T1000 (cell line): ENCODE measurements at places on chromosomes 16 and 17.

DNA sequence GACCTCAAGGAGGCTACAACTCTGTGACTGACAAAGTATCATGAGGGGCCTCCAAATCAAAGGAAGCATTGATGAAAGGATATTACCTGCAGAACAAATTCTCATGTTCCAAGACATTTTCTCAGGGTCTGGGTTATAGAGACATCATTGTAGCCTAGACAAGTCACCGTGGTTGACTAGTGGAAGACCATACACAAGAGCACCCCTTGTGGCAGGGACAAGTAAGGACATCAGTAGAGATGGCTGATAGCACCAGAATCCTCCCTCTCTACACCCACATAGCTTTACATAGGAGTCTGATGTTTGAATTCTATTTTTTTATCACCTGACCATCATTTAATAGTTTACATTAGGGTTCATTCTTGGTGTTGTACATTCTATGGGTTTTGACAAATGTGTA is 32.5 kb upstream of the CDH8 start:
- DNase-seq, result no peak

DNA sequence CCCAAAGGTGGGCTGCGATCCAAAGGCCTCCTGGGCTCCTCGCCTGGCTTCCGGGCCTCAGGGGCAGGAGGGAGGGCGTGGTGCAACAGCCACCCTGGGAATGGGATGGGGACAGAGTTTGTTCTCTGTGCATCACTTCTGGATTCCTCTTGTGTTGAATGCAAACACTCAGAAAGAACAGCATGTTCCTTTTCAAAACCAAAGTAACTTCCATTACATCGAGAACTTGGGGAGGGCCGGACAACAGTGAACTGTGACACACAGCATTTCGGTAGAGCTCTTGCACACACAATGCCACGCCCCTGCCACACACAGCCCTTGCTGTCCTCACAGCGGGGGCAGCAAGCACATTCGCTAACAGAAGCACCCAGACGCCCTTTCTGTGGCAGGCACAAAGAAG is 36.1 kb upstream of the FASN start:
- no peak for DNase-seq

DNA sequence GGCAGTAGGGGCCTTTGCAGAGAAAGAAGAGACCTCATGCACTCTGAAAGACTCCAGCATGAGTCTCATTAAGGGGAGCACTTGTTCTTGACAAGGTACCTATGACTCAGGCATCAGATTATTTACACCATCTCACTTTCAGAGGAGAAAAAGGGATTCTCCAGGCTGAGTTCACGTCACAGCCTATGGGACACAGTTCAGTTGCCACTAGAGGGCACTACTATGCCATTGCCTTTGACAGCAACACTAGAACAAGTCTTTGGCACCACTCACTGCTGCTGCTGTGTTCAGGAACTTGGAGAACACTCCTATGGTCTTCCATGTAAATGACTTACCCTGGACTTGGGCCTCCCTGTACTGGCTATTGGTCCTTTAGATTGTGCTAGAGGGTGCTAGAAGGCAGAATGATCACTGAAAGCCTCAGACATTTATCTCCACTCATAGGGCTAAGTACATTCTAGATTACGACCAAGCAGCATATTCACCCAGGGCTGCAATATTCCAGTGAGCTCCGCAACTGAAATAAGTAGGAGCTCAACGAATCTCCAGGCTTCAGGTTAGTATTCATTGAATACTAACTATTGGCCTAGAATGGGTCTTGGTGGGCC is 225.1 kb upstream of the CA10 start:
- DNase-seq, result peak; percentile 10

GRCh38 chr17:14320098-14320497 is 19.2 kb downstream of the HS3ST3B1 start:
- no peak for DNase-seq

GRCh38 chr16:76241755-76242154 is 35.4 kb upstream of the CNTNAP4 start:
- no peak for DNase-seq
